ENCODE measurements at places on chromosomes 1 and 21.

GRCh38 chr1:33563699-33564098, 91.3 kb downstream of the ZSCAN20 start:
- no peak for DNase-seq

GRCh38 chr1:31033598-31033997, 31.9 kb downstream of the PUM1 start:
- no peak for DNase-seq

- DNase-seq = no peak
Measured at GRCh38 chr1:6775261-6776043, 9.8 kb upstream of the CAMTA1 start.

GRCh38 chr1:107829036-107829770, 135.8 kb downstream of the VAV3 start:
- no peak for DNase-seq

- no peak for DNase-seq
Measured at GRCh38 chr1:28280501-28280900, 21.2 kb downstream of the SESN2 start.

GRCh38 chr1:217472915-217473314, 158.0 kb downstream of the GPATCH2 start:
- DNase-seq = no peak

DNA sequence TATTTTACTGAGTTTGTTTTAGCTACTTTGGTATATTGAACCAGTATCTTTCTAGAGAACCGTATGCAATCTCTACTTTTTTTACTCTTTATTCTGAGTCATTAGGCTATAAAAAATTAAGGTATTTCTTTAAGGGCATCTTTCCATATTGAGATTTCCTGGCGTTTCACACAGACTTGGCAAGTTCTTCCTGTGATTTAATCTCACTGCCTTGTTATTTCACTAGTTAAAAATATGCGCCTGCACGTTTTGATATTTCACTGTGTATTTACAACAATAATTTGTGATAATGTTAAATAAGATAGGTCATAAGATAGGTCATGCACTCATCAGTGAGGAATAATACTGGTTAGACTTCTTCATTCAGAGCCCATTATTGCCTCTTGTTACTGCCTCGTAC, 16.2 kb upstream of the CR1L start:
- DNase-seq = no peak

DNA sequence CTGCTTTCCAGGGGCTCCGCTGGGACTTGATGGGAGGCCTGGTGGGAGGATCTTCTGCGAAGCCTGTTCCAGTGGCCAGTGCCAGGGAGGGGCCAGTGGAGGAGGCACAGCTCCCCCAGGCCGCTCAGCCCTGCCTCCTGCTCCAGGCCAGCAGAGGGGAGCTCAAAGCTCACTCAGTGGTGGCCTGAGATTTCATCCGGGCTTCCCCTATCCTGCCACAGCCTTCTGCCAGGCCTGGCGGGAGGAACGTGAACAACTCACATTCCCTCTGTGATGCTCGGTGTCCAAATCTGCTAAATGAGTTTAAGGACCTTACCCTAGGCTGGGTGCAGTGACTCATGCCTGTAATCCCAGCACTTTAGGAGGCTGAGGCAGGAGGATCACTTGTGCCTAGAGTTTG, 3.3 kb downstream of the CLCNKB start:
- DNase-seq = no peak

GRCh38 chr1:156638189-156638985, 3.5 kb upstream of the BCAN start:
- no peak for DNase-seq

DNA sequence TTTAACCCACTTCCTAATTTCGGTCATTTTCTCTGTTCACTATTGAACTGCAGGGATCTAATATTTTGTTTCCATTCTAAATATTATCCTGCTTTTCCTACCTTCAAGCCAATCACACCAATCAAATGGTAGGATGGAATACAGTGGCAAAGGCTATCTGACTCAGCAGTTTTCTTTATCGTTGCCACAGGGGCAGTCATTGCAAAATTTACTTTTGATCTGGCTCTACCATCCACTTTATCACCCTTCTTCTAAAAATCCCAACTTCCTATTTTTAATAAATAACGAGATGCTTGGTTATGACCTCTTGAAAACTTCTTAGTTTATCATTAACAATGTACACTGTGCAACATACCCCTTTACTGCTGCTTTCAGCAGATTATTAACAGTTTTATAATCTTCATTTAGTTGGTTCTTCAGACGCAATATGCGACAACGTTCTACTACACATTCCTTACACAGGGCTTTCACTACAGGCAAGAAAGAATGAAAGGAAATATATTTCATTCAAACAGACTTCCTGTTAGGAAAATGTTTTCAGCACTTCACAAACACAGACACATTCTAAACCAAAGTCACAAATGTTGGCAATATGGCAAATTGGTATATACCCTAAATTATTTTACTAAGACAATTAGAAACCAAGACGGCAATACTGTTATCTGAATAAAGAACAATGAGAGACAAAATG, 52.3 kb upstream of the RAP1GAP start:
- no peak for DNase-seq

- DNase-seq = no peak
Measured at GRCh38 chr1:230900984-230901383, 32.7 kb upstream of the C1orf198 start.

GRCh38 chr1:154970631-154971340, at the start of gene SHC1:
SHC1 (minus strand) TSS chr1:154970747; CDS start chr1:154970526, 221 bp downstream.
- DNase-seq = peak; percentile 93

GRCh38 chr1:230003409-230003808, 63.6 kb upstream of the GALNT2 start:
- no peak for DNase-seq

GRCh38 chr1:25198663-25199252, 33.5 kb downstream of the SYF2 start:
- no peak for DNase-seq

DNA sequence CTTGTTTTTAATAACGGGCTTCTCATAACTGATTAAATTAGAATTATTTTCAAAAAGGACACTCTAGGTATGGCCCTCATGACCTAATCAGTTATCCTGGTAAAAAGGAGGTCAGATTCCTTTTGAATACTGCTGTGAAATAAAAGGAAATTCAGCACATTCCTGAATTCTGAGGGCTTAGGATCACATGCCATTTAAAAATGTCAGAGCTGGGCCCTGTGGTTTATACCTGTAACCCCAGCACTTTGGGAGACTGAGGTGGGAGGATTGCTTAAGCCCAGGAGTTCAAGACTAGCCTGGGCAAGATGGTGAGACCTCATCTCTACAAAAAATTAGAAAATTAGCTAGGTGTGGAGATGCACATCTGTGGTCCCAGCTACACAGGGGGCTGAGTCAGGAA, 18.0 kb upstream of the RABGGTB start:
- peak; percentile 10 for DNase-seq

GRCh38 chr1:45478121-45478814, 12.7 kb downstream of the TESK2 start:
- DNase-seq = no peak
